Stimulated activated CD8-positive, alpha-beta memory T cell treated with anti-CD3 and anti-CD28 coated beads, Interleukin-7, amount 100 ng/mL, for 4 hours (primary cell): ENCODE measurements at places on chromosomes 5 and 9.

- DNase-seq: no peak
These were observed 101.2 kb upstream of the GDNF start for GRCh38 chr5:37940931-37941623.

DNA sequence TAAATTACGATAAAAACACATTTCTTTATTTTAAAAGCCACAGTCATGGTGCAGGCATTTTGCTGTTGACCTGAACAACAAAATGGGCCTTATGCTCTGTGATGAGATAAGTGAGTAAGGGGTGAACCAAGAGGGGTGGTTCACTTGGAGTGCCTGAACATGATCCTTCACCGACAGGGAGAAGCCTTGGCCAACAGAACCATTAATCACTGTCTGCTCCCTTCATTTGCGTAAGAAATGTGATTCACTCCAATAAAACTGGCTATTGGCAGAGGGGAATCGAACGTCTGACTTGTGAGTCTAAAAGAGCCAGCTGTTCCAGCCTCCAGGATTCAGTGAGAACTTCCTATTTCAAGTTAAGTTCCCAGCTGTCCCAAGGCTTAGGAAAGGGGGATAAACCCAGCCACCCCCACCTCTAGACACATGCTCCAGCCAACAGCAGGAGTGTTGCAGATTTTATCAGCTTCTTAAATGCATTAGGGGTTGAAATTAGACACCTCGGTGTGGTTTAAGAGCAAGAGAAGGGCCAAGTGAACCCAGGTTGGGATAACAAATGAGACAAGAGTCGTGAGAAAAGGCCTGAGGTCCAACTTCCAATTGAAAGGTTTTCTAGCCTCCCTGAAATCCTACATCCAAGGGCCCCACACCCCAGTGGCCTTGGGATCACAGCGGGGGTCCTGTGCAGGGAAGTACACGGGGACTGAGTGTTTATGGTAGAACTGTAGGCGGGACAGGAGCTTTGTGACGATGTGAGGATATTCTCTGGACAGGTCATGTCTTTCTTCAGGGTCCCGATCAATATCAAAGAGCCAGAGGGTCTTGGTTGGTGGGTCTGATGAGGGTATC, 131.4 kb upstream of the LHFPL2 start:
- DNase-seq: no peak

GRCh38 chr5:178290376-178290775, 57.8 kb upstream of the PHYKPL start:
- DNase-seq: no peak

GRCh38 chr5:82031220-82032119, 59.6 kb downstream of the ATG10 start:
- DNase-seq: no peak

DNA sequence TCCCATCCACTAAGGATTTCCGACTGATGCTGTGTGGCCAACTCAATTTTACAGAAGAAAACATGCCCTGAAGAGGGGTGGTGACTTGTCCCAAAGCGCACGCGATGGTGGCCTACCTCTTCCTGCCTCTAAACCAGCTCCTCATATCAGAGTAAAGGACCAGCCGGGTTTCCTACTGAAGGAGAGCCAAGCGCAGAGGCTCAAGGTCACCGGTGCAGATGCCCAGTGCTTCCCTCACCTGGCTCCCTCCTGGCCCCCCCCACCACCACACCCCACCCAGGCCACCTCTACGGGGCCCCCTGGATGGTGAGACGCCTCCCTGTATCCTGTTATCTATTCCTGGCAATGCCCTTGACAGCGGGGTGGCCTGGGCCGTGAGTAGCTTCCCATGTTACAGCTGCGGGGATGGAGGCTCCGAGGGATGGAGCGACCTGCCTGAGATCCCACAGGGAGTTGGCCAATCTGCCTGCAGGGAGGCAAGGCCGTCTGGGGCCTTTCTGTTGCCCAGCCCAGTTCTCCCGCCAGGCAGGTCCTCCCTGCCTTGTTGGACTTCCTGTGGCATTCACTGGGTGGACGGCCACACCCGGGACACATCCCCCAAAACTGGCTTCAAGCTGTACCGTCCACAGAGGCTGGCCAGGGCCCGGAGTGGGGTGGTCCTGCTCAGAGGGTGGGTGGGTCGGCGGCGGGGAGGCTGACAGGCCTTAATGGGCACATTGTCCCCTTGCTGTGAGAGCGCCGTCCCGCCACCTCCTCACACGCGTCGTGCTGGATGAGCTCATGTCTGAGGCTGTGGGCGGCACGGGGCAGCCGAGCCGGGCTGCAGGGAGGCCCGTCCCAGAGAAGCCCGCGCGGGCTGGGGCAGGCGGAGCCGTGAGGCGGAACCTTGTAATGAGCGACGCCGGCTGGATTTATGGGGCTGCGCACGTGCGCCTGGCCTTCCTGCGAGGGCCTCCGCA, 72.5 kb downstream of the MACROH2A1 start:
- no peak for DNase-seq

DNA sequence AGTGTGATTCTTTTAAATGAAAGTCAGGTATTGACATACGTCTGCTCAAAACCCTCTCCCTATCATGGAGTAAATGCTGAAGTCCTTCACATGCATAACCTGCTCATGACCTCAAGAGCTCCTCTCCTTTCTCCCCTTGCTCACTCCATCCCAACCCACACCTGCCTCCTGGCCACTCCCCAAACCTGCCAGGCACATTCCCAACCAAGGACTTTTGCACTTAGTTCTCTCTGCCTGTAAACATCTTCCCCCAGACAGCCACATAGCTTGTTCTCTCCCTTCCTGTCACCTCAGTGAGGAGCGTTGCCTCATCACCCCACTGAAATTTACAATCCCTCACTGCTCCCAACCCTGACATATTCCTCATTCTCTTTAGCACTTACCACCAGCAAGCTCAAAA, 8.7 kb downstream of the SETD9 start:
- no peak for DNase-seq

DNA sequence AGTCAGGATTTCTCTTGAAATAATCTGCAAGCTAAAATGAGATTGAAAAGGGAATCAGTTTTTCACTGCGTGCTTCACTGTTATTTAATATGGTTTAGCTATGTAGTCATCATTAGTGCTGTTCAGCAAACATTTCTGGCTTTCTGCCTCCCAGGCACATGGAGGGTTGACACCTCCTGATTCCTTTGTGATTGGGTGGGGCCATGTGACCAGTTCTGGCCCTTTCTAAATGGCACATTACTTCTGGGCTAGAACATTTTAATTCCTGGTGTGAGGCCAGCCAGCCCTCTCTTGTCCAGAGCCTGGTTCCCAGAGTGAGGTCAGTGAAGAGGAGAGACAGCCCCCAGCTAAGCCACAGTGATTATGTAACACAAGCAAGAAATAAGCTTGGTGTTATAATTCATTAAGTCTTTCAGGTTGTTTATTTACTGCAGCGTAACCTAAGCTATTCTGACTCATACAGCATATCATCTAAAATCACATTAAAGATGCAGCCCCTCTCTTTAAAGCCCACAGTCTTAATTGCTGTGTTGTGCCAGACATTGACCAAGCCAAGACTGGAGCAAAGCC, 17.4 kb upstream of the ARSI start:
- DNase-seq: no peak

DNA sequence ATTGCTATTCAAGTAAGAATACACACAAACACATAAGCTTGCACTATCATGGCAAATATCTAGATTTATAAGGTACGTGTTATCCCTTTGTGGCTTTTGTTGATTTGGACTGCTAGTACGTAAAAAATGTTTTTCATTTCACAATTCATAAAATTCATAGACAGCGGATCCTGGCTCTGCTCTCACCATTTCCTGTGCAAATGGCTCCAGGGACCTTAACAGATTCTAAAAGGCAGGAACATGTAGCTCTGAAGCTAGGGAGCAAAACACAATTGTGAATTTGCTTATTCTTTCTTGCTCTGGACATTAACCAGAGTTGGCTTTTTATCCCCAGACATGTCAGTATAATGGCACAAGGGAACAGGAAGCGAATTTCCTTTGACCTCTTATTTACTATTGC, 1019.9 kb upstream of the WWC1 start:
- DNase-seq: no peak
